ENCODE measurements at places on chromosomes 11 and 22.

DNA sequence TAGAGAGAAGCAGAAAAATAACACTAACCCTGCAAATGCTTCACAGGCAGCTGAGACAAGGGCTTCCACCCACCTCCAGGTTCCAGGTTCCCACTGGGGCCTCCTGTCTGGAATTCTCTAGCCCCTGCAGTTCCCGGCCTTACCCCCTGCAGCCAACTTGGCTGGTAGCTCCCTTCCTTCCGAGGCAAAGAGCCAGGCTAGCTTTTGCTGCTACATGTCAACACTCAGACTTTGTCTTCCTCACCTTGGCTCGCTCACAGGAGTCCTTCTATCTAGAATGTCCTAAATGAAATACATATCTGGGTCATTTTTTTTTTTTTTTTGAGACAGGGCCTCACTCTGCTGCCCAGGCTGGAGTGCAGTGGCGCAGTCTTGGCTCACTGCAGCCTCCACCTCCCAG lies 9.9 kb upstream of the TTLL1 start:
- no peak for DNase-seq

DNA sequence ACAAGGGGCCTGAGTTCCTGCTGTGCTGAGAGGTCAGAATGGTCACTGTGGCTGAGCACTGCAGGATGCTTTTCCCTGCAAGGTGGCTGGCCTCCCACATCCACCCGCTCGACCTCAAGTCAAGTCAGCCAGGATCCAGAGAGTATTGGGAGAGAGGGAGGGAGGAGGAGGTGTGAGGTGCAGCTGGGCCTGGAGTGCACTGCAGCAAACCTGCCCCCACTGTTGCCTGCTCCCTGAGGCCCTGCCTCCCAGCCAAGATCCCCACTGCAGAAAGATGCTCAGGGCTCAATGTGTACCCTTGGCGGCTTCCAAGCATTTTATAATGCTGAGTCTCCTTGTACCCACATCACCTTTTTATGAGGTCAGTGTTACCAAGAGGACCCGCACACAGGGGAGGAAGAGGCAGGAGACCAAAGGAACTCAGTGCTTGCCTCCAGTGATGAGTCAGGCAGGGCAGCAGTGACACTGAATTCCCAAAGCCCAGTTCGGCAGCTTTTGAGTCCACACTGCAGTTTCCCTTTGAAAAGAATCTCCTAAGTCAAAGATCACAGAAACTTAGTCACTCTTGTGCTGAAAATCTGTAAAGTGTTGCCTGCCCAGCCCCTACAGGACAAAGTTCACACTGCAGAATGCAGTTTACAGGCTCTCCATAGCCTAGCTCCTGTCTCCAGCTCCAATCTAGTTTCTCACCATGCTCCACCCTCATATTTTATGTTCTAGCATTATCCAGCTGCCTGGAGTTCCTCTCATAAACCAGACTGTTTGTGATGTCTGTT lies 3.1 kb downstream of the ENDOD1 start:
- no peak for DNase-seq

- DNase-seq, result no peak
These were observed 17.5 kb upstream of the MYH9 start for GRCh38 chr22:36405221-36405661.

DNA sequence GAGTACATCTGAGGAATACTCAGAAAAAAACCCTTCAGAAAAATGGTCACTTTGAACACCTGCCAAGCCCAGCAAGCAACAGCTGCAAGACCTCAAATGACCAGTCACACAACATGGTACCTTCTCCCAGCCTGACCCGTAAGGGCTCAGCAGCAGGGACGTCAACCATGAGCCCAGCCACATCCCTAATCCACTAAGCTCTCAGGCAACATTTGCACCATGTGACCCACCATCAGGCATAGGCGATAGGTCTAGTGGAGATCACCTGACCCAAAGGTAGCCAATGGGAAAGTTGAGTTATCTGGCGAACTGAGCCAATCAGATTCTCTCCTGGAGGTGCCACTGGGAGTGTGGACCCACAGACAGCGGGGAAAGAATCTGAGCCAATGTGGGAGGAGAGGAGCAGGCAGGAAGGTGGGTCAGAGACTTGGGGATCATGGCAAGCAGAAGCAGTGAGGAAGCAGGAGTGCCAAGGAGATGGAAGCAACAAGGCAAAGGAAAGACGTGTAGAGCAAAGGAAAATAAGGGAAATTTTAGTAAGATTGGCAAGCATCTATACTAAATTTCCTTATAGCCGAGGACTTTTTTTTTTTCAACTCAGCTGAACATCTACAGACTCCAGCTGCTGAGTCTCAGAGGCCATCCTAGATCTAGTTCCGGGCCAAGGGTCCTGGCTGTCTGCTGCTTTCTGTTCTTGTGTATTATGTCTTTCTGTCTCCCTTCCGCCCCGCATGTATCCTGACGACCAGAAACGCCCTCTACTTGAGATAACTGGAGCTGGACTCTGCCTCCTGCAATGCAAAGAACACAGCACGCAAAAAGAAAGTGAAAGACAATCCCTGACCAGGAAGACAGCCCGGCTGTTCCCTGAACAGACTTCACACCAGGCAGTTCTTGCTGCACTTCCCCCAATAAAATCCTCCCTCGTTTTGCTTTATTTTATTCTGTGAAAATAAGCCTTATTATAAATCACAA lies 11.0 kb upstream of the PLAAT2 start:
- no peak for DNase-seq

GRCh38 chr11:29018631-29019030 lies 910.4 kb downstream of the METTL15 start:
- DNase-seq, result no peak

- no peak for DNase-seq
These were observed 23.9 kb downstream of the LRFN4 start for GRCh38 chr11:66880496-66881450.

DNA sequence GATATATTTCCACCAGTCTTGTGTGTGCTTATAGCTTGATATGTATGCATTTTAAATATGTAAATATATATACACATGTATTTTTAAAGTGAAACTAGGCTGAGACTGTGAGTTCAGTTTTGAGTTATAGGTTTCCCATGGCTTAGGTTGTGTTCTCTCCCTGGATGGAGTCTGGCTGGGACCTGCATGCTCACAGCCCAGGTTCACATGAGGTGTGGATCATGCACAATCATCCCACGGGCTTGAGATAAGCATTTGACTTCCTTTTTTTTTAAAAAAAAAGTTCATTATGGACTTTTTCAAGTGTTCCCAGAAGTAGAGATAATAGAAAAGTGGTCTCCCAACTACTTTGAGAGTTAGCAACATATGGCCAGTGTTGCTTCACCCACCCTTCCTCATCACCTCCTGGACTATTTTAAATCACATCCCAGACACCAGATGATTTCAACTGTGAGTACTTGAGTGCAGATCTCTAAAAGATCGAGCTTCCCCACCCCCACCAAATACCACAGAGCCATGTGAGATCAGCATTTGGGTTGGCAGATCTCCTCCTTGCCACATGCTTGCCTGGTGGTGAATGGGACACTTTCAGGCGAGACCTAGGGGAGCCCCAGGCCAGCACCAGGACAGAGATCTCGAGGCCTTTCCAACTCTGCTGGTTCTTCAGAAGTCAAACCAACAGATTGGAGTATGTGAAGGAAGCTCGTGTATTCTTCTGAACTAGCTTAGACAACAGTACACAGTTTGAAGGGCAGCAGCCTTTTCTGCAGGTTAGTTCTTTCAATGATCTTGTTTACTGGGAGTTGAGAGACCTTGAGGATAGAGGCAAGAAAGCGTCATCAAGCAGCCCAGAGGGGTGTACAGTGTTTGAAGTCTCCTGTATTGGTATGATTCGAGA lies 15.9 kb downstream of the MED15 start:
- peak; percentile 60 for DNase-seq

DNA sequence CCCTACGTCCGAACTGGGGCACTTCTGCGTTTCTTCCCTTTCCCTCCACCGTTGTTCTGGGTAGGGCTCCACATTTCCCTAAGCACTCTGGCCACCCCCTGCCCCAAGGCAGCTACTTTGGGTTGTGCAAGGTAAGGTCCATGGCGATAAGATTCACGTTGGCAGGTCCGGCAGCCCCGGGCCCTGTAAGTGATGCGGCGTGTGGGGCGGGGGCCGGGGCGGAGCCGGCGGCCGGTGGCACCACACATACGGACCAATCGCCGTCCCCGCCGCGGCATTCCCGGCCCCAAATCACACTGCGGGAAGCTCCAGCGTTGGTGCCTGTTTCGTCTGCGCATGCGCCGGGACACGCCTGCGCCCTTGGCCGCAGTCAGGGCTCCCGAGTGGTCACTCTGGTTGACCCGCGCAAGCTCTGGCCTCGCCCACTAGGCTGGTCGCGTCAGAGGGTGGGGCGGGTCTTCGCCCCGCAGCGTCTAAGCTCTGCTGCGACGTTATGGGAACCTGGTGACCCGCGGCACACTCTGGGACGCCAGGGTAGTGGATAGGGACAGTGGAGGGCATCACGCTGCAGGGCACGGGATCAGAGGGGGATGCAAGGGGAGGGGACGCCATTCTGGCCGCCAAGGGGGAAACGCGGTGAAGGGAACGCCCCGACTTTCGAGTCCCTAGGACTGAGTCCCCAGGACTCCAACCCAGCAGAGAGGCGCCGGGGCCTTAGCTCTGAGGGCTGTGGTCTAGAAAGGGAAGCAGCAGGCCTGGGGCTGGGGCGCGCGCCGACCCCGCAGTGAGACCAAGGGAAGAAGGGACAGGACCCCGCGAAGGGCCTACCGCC lies 1.6 kb downstream of the FADS1 start:
- DNase-seq, result peak; percentile 79

DNA sequence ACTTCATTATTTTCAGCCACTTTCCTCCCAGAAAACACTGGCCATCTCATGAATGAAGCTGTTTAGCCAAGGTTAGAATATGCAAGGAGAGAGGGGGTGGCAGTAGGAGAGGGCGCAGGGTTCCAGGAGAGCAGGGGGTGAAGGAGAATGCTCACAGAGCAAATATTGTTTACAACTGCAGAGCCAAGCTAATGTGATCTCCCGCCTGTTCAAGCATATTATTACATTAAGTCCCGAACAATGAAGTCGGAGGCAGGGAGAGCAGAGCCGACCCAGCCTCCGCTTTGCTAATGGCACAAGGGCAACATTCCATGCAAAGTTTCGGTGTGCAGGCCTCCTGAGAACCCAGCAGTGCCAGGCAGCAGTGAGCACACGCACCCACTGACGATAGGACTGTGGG lies 80.1 kb downstream of the MICAL3 start:
- DNase-seq, result no peak

All from HFF-Myc (cell line).